ENCODE measurements at places on chromosomes 7 and 10.

DNA sequence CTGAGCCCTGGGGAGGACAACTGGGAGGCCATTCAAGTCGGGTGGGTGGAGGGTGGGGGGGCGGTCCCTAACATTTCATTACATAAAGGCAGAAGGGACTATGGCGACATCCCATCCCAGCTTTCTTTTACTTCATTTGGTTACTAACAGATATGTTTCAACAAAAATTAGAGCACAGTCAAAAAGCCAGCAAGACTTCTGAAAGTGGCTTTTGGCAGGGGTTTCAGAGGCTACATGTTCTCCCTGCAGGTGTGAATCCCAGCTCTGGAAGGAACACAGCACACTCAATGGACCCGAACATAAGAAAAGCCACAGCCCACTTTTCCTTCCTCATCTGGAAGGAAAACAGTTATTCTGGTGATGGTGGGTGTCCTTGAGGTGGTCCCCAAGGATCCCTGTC lies 7.1 kb downstream of the FAM171A1 start:
- no peak for DNase-seq

GRCh38 chr7:106767498-106768323 lies 97.4 kb upstream of the PIK3CG start:
- no peak for DNase-seq

GRCh38 chr7:137628216-137628615 lies 218.6 kb downstream of the DGKI start:
- DNase-seq: no peak

DNA sequence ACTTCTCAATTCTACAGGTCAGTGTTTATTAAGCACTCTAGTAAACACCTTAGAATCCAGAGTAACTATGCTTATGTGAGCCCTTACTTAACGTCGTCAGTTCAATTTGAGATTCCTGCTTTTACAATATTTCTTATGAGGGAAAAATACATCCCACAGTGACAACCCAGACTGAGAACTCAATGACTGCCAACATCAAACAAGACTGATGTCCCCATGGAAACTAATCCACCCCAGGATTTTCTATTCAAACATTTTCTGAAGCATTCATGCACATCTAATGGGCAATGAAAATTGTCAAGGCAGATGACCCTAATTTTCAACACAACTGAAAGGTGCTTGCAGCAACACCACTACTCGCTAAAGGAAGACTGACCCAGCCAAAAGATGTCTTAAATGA lies 67.0 kb downstream of the ATE1 start:
- no peak for DNase-seq

DNA sequence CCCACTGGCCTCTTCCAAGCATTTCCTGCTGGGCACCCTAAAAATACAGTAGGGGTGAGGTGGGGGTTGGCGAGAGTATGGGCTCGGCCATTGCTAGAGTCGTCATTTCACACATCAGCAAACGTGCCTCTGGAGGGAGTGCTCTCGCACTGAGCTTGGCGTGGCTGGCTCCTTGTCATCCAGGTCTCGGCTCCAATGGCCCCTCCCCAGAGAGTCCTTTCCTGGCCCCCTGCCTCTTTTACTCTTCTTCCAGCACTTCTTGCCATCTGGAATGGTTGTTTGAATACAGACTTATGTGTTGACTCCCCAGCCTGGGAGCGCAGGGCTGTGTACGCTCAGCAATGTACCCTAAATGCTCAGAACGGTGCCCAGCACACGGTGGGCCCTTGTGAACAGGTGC lies 18.8 kb downstream of the UNC5B start:
- no peak for DNase-seq

- no peak for DNase-seq
These were observed 34.9 kb upstream of the KDM7A start for GRCh38 chr7:140211698-140212097.

- no peak for DNase-seq
These were observed 19.4 kb downstream of the ITGB1 start for GRCh38 chr10:32938554-32939061.

- DNase-seq: no peak
These were observed 24.9 kb downstream of the CYP2W1 start for GRCh38 chr7:1007901-1008300.

DNA sequence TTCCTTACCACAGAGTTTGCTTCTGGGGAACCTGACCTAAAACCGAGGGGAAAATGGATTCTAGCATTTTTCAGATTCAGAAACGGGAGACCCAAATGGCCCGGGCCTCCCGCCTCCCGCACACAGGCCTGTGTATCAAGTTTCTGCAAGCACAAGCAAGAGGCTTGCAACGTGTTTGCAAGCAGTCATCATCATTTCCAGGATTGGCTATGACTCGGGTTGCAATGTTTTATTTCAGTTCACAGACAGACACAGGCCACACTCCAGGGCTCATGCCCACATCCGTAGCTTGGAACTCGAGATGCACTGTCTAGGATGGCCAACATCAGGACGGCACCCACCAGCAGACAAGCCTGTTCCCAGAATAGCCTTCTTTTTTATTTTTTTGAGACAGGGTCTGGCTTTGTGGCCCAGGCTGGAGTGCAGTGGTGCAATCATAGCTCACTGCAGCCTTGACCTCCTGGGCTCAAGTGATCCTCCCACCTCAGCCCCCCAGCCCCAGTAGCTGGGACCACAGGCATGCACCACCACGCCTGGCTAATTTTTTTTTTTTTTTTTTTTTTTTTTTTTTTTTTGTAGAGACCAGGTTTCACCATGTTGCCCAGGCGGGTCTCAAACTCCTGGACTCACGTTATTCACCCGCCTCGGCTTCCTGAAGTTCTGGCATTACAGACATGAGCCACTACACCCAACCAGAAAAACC lies 68.1 kb upstream of the FOXK1 start:
- DNase-seq: no peak

- DNase-seq: no peak
These were observed 222.3 kb upstream of the TMEM229A start for GRCh38 chr7:124255041-124255655.
